Stimulated activated naive CD8-positive, alpha-beta T cell treated with anti-CD3 and anti-CD28 coated beads, Interleukin-15, amount 100 ng/mL, for 72 hours (primary cell): ENCODE measurements at places on chromosomes 1 and 21.

DNA sequence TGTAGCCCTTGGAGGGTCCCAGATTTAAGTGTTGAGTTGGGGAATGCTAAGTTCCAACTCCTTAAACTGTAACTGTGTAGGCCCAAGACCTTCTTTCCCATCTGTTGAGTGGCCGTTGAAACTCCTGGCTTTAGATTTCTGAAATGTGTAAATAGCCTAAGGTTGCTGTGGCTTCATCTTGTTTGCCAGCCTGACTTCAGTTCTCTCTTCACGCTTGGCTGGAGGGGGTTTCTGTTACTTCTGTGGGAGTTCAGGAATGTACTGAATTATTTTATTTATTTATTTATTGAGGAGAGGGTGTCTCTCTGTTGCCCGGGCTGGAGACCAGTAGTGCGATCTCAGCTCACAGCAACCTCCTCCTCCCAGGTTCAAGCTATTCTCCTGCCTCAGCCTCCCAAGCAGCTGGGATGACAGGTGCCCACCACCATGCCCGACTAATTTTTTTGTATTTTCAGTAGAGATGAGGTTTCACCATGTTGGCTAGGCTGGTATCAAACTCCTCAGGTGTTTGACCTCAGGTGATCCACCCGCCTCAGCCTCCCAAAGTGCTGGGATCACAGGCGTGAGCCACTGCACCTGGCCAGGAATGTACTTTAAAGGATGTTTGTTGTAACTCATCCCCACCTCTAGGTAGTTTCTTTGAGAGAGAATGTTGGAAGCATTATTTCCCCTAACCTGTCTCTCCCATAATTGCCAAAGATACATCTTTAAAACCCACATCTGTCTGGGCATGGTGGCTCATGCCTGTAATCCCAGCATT, 5.9 kb downstream of the TTC39A start:
- no peak for DNase-seq

- no peak for DNase-seq
Observed at GRCh38 chr1:64107118-64107519, 96.3 kb upstream of the UBE2U start.

DNA sequence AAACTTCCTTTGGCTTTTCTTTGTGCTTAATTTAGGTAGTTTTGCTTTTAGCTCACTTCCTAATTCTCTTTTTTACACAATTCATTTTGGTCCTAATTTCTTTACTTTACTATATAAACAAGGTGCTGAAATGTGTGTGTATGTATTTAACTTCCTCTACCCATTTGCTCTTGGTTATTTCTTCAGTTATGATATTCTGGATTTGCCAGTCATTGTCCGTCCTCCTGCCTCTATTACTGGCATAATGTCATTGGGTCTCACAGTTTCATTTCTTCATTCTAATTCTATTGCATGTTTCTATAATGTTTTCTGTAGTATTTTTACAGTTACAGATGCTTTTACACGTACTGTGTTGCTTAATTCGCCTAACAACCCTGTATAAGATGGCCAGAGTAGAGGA, 96.2 kb downstream of the ZMYM4 start:
- no peak for DNase-seq

DNA sequence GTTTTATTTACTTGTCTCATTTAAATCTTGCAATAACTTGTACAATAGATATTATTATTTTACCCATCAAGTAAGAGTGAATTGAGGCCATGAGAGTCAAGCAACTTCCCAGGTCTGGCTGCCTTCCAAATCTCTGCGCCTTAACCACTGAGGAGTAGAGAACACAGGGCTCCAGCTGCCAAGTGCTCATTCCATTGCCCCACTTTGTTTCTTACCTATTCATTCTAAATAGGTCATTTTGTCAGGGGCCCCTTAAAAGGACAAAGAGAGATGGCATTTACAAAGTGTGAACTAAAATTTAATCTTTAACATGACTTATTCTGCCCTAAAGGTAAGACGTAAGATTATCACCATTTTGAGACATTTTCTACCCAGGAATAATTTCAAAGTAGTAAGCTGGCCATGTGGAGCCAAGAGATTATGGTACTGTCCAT, 3.5 kb downstream of the PPP1R15B start:
- DNase-seq: peak; percentile 48

DNA sequence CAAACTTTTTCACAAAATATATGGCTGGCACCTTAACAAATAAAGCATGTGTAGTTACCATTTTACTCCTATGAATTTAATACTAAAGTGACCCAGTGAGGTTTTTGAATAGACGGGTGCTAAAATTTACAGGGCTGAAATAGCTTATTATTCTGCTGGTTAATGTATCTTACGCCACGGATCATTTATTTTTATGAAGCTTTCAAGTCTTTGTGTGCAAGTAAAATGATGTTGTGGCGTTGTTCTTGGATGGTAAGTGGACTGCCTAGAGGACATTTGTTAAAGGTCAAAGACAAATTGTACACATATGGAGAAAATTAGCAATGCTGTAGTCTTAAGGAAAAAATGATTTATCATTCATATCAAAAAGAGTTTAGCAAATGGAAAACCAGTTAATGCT, 22.8 kb downstream of the INSL5 start:
- DNase-seq: no peak

GRCh38 chr1:110677526-110677925, 2.8 kb upstream of the KCNA3 start:
- DNase-seq: no peak

DNA sequence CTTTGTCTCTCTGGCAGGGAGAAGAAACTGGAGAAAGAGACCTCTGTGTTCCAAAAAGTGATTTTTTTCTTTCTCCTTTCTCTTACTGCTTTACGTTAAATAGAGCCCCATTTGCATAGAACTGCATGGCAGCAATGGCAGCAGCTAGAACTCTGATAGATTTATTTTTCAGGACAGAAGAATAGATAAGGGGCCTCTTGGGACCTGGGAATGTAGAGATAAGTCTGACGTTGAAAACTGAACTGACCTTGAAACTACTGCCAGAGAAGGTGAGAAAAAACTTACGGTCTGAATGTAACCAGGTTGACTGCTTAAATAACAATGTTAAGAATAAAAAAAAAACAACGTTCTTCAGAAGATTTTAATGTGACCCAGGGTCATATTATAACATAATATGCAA, 25.4 kb upstream of the B3GALT5 start:
- DNase-seq: no peak

GRCh38 chr1:6731905-6732304, 30.3 kb upstream of the DNAJC11 start:
- no peak for DNase-seq

- no peak for DNase-seq
Observed at GRCh38 chr1:109641078-109641740, 14.7 kb upstream of the GSTM4 start.

GRCh38 chr1:205356440-205357139, at the start of gene KLHDC8A:
KLHDC8A (minus strand) TSS chr1:205356922; CDS start chr1:205343604, 13,318 bp downstream.
- DNase-seq: no peak

DNA sequence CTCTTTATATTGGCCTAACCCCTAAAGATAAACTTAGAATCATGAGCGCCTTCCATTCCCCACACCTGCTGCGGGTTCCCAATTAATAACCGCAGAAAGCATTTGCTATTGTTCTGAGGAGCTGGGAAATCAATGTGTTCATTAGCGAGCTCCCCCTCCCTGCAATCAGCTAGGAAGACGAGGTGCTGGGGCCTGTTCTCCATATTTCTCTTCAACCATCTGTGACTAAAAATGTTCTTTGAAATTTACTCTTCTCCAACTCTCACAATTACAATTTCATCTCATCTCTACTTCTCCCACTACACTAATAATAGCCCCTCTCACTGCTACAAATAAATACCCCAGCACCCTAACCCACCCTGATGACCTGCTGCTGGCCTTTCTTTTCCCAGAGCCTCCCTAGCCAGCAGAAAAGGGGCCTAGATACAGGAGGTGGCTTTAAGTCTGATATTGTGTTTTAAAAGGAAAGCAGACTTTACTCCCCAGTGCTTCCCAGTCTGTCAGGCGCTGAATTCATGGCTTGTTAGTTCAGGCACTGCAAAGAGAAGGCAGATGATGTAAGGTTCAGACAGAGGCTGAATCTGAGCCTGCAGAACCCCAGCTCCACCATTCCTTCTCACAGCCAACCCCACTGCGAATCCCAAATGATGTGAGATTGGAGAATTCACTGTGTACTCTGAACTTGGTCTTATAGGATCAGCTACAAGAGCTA, 477.5 kb upstream of the DAB1 start:
- no peak for DNase-seq

DNA sequence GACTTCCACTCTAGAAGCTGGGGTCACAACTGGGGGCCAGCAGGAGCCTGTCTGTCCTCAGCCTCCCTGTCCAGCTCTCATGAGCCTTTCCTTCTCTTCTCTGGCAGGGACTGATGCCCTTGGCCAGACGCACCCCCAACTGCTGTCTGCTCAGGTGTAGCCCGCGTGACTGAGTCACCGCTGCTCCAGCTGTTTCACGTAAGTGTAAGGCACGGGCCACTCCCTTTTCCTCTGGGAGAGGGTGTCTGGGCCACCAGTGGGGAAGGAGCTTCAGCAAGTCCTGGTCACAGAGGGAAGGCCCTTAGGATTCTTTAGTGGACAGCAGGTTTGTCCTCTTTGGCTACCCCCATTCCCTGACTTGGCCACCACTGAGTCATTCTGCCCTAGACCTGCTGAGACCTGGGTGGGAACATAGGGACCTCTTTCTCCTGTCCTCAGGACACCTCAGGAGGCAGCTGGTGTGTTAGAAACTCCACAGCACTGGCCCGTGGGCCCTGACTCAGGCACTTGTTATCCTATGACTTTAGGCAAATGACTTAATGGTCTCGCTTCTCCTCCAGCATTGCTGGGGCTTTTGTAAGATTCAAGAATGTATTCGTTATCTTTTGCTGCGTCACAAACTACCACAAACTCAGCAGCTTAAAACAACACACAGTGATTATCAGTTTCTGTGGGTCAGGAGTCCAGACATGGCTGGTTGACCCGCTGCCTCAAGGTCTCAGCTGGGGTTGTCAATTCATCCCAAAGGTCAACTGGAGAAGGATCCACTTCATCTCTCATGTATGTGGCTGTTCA, 64.8 kb downstream of the FAM163A start:
- no peak for DNase-seq

- no peak for DNase-seq
Observed at GRCh38 chr1:113185463-113186104, 112.6 kb downstream of the LRIG2 start.

- DNase-seq: no peak
Observed at GRCh38 chr21:39952265-39952664, 85.0 kb downstream of the PCP4 start.

- no peak for DNase-seq
Observed at GRCh38 chr1:42176902-42177519, 12.5 kb upstream of the GUCA2A start.

DNA sequence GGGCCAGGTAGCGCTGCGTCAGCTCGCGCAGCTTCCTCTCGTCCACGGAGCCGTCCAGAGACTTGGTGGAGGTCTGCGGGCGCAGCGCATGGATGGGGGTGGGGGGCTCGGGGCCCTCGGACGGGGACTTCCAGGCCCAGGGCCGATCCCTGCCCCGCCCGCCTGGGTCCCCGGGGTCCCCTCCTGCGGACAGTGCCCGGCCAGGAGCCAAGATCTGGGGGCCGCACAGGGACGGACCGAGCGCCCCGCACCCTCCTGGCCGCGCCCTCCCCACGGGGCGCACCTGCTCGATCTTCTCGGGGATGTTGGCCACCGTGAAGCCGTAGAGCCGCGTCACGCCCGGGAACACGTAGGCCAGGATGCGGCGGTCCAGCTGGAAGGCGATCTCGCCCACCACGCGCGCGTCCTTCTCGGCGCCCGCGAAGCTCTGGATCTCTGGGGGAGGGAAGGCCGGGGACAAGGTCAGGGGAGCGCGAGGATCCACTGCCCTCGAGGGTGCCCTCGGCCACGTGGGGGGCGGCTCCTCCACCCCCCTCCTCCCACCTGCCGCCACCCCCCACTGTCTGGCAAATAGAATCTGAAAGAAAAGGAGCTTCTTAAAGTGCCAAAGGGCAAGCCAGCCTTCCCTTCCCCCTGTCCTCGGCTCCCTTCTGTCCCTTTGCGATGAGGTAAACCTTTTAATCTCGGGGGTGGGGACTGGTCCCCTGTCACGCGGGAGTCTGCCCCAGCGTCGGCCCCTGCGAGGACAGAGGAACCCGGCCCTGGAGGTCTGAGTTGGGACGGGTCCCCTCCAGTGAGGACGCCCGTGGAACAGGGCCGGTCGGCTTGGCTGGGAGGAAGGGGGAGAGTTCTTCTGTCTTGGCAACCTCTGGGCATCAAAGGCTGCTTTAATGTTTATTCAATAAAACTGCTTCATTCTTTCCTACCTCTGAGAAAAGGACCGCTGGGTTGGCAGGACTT, 6.5 kb upstream of the FTCD start:
- no peak for DNase-seq

DNA sequence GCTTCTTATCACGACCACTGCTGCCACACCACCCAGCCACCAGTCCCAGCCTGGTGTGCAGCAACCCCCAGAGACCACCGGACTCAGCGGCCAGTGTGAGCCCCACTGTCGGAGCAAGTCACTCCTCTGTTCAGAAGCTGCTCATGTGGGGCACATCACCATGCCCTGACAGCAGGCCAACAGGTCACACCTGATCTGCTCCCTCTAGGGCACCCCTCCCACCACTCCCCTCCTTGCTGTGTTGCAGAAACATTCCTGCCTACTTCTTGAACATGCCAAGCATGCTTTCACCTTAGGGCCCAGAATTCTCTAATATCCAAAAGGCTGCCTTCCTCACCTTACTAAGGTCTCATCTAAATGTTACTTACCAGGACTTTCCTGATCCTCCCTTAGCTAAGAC, 146.5 kb downstream of the SLC45A1 start:
- no peak for DNase-seq

- no peak for DNase-seq
Observed at GRCh38 chr1:61124696-61125095, 42.3 kb downstream of the NFIA start.
